ENCODE measurements at places on chromosomes 5 and 9.

DNA sequence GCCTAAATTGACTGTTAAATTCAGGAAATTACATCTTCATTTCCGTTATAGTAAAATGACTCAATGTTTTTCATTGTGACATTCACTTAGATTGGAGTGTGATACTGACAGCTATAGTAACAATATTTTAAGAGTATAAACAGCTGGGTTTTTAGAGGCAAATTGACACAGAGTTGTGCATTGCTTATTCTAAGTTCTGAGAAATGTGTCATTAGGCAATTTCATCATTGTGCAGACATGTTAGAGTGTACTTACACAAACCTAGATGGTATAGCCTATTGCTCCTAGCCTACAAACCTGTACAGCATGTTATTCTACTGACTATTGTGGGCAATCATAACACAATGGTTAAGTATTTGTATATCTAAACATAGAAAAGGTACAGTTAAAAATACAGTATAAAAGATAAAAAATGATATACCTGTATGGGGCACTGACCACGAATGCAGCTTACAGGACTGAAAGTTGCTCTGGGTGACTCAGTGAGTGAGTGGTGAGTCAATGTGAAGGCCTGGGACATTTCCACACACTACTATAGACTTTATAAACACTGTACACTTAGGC is 132.7 kb downstream of the PDE4D start:
- DNase-seq, result no peak

DNA sequence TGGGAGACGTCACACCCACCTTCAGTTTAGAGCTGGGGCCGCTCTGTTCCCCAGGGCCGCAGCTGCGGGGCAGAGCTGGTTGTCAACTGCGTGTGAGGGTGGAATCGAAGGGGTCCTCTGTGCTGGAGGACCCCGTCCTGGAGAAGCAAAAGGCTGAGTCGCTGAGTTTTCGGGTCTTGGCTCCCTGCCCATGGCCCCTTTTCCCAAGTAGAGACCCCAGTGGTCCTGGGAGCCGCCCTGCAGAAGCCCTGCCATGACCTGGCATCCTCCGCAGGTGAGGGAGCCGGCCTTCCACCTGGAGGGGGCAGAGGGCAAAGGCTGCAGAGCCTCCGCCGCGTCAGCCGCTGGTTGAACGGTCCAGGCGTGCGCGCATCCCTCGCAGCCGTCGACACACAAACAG is 90.4 kb upstream of the COL5A1 start:
- DNase-seq, result no peak

- no peak for DNase-seq
Measured at GRCh38 chr5:68189613-68190012, 25.9 kb upstream of the PIK3R1 start.

GRCh38 chr5:80620211-80620610 is 34.2 kb upstream of the MSH3 start:
- no peak for DNase-seq

- no peak for DNase-seq
Measured at GRCh38 chr5:30764704-30765103, 428.8 kb upstream of the CDH6 start.

GRCh38 chr5:142426129-142427014 is 101.6 kb upstream of the SPRY4 start:
- no peak for DNase-seq

DNA sequence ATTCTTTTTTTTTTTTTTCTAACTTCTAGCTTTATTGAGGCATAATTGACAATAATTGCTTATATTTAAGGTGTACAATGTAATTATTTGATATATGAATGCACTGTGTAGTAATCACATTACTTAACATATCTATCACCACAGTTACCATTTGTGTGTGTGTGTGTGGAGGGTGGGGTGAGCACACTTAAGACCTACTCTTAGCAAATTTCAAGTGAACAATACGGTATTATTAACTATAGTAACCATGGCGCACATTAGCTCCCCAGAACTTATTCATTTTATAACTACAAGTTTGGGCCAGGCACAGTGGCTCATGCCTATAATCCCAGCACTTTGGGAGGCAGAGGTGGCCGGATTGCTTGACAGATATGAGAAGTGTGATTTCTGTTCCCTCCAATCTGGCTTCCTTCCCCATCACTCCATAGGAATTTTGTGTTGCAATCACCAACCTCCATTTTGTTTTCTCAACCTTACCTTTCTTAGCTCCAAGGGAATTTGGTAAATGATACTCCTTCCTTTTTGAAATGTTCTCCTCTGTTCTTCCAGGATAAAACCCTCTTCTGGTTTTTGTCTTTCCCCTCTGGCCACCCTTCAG is 14.9 kb downstream of the TXN start:
- no peak for DNase-seq

DNA sequence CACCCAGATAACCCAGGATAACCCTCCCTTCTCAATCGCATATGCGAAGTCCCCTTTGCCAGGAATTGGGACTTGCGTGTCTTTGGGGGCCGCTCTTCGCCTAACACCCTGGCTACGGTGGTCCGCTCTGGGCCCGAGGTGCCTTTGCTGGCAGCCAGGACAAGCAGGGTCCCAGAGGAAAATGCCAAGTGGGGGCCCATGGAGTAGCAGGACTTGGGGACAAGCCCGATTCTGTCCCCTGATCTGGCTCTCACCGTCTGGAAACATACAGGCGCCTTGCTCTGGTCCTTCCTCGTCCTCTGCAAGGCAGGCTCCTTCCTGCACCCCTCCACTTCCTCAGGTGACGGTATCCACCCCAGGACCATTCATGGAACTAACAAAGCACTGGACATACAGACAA is 78.1 kb upstream of the UNC5A start:
- no peak for DNase-seq
